Natural killer cell treated with Interleukin-12 subunit alpha and Interleukin-12 subunit beta and Interleukin-15 and Interleukin-18, amount 100 ng/mL, for 72 hours (primary cell): ENCODE measurements at places on chromosomes 6 and 20. TPM values are rescaled to one million over a fixed set of nuclear protein-coding genes. Genes with fewer than 3 reads are reported as not detected.

DNA sequence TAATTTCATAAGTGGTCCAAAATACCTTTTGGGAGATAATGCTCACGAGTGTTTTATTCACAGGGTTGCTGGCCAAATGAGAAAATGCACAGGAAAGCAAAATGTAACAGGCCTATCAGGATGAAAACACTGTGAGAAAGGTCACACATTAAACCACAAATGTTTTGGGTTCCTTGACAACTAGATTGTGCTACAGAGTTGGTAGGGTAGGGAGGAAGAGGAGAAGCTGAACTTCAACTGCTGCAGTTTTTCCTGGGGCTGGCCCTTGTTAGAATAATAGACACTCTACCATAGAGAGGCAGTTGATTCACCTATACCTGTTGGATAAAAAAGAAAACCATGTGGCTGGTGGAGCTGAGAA is 28.1 kb upstream of the PAQR8 start:
- peak overlapping the region; percentile 27 for H3K27ac ChIP-seq
- H3K4me1 ChIP-seq = peaks cover 49% of the 10 kb centered on the region
- no peaks in the 10 kb centered on the region for H3K36me3 ChIP-seq

DNA sequence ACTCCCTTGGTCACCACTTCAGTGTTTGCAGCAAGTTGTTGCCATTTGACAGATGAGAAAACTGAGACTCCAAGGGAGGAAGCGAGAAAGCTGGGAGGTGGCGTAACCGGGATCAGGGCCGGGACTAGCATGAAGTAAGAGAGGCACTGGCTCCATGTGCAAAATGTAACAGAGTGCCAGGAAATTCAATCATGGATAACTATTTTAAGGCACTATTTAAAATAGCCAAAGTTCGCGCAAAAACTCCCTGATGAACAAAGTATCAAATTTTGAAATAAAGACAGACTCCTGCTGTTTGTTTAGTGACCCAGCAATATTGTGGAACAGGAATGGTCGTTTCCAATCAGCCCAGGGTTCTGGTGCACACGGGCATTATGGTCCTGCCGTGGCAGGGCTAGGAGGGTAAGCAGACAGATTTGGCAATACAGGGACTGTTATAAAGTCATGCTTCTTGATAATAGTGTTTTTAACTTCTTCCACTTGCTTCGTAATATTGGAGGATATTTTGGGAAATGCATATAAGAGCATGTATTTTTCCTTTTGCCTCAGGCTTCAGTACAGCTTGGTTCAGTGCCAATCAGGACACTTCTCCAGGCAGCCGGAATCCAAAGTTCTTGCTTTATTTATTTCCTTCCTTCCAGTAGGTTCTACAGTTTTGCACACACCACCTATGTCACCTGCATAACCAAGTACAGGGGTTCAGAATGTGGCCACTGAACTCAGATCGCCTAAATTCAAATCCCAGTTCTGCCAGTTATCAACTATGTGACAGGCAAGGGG is 141.6 kb downstream of the EYA2 start:
- H3K4me1 ChIP-seq = no peaks in the 10 kb centered on the region
- H3K36me3 ChIP-seq = no peaks in the 10 kb centered on the region
- no peak for DNase-seq

DNA sequence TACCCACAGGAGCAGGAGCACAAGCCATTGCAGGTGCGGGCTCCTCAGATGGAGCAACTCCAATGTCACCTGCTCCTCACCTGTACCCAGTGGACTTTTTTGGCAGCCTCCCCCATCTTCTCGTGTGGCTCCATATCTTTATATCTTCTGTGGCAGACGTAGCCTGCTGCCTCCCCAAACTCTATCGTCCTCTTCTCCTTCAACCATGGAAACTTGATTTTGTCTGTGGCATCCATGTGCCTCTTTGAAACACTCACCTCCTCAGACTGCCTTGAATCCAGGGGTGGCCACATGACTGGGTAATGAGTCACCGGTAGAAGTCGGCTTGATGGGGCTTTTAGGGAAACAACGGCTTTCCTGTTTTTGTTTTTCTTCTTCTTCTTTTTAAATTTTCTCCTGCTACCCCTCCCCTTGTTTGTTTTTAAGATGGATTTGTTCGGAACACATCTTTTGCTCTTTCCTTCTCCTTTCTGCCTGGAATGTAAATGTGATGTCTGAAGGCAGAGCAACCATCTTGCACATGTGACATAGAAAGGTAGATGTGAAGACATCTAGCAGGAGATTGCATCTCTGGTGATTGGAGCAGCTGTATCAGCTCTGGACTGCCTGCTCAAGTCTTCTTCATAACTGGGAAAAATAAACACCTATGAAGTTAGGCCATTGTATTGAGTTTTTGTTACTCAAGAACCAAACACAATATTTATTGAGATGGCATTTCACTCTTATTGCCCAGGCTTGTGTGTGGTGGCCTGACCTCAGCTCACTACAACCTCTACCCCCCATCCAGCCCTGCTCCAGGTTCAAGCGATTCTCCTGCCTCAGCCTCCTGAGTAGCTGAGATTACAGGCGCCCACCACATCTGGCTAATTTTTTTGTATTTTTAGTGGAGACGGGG is 69.9 kb upstream of the DDR1 start:
- H3K4me1 ChIP-seq = peaks cover 65% of the 10 kb centered on the region
- no peaks in the 10 kb centered on the region for H3K27me3 ChIP-seq
- peak overlapping the region; percentile 68 for H3K27ac ChIP-seq
- H3K36me3 ChIP-seq = peaks cover 10% of the 10 kb centered on the region

- no peak for DNase-seq
- H3K4me3 ChIP-seq = no peak overlapping the region
- no peak overlapping the region for H3K27ac ChIP-seq
- H3K27me3 ChIP-seq = no peaks in the 10 kb centered on the region
Measured at GRCh38 chr6:77837034-77837784, 184.4 kb downstream of the MEI4 start.

DNA sequence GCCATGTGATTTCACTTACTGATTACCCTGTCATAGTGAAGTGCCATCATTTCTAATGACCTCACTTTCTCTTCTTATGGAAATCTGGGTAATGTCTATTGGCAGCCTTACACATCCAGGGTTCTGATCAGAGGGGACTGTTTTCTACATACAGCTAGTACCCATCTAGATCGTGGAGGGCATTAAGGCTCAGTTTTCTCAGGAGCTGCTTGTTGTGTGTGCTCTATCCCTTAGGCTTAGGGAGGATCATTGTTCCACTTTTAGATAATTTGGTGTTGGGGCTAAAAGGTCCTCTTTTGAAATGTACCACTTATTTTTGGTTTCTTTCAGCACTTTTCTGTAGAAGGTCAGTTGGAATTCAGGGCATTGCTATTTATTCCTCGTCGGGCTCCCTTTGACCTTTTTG is 3.8 kb downstream of the HSP90AB1 start:
- H3K4me1 ChIP-seq = peaks cover 71% of the 10 kb centered on the region
- no peak for DNase-seq
- peak overlapping the region; percentile 98 for H3K27ac ChIP-seq
- peaks cover 71% of the 10 kb centered on the region for H3K36me3 ChIP-seq

DNA sequence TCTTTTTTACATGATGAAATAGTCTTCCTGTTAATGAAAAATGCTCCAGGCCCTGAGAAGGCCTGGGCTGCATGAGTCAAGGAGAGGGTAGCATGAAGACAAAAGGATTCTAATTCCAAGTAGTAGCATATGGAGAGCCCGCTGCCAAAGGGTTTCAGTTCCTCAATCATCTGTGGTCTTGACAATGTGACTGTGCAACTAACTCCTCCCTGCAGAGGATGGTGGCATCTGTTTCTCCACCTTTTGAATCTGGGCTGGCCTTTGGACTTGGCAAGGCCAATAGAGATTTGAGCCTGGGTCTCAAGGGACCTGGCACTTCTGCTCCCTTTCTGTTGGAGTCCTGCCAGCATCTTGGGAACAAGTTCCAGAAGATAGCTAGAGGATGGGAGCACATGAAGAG is 35.1 kb upstream of the ANKEF1 start:
- H3K4me1 ChIP-seq = no peaks in the 10 kb centered on the region
- H3K27ac ChIP-seq = no peak overlapping the region
- H3K4me3 ChIP-seq = no peak overlapping the region
- DNase-seq = no peak

GRCh38 chr6:138818496-138819194 is 22.8 kb downstream of the ECT2L start:
- no peak overlapping the region for H3K27ac ChIP-seq
- H3K36me3 ChIP-seq = no peaks in the 10 kb centered on the region
- peaks cover 6% of the 10 kb centered on the region for H3K27me3 ChIP-seq
- peaks cover 9% of the 10 kb centered on the region for H3K4me1 ChIP-seq
- DNase-seq = no peak
- no peak overlapping the region for H3K4me3 ChIP-seq

The C2 gene
- not detected for total RNA-seq

The CD40 gene
- 6.7 TPM for total RNA-seq
